ENCODE measurements at places on chromosomes 5 and 9.

- no peak for DNase-seq
Observed at GRCh38 chr5:73288803-73289720, 116.1 kb downstream of the TMEM174 start.

DNA sequence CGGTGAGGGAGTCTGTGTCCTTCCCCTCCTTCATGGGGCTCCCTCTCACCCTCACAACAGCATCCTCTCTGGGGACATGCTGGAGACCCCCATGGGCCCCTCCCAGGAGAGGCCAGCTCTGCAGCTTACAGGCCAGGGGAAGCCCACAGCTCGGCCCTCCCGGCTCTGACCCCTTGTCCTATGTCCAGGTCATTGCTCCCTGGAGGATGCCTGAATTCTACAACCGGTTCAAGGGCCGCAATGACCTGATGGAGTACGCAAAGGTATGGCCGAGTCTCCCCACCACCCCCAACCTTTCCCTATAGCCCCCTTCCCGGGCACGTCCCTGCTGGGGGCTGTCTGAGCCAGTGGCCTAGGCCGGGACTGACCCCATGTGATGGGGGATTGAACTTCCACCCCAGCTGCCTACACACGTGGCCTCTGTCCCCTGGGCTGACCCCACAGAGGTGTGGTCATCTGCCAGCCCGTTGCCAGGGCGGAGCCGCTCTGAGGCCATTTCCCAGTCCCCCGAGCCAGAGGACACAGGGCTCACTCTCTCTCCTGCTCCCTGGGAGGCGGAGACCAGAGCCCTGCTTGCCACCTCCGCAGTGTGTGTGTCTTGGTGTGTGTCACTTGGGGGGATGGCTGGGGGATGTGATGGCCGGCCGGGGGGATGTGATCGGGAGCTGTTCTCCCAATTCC, 21.9 kb downstream of the ASS1 start:
- DNase-seq, result no peak

DNA sequence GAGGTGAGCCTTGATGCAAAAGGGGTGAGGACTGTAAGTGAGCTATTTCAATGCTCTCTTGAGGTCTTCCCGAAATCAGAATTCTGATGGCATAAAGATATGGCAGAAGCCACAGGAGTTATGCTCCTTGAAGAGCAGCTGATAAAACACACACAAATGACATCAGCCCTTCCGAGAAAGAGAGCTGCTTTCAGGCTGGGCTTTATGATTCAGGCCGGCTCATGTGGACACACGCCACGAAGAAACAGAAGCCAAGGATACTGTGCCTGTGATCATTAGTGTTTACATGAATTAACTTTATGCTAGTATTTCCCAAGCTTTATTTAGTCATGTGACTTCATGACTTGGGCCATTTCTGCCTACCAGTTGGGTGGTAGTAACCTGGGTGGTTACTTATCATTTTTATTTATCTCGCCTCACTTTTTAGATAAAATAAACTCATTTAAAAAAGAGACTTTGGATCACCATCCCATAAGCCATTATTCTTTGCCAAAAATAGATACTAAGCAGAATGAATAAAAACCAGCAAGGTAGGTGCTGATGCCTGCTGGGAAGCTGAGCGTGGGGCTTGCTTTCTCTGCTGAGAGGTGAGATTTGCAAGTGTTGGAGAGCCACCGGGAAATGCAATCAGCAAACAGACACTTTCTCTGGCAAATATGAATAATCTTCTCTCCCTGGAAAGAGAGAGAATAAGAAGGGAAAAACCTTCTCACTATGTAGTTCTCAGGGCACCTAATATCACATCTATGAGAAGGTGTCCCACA, 73.0 kb upstream of the SLC25A51 start:
- DNase-seq, result no peak

GRCh38 chr5:72307573-72307967, 12.5 kb downstream of the MRPS27 start:
- no peak for DNase-seq

DNA sequence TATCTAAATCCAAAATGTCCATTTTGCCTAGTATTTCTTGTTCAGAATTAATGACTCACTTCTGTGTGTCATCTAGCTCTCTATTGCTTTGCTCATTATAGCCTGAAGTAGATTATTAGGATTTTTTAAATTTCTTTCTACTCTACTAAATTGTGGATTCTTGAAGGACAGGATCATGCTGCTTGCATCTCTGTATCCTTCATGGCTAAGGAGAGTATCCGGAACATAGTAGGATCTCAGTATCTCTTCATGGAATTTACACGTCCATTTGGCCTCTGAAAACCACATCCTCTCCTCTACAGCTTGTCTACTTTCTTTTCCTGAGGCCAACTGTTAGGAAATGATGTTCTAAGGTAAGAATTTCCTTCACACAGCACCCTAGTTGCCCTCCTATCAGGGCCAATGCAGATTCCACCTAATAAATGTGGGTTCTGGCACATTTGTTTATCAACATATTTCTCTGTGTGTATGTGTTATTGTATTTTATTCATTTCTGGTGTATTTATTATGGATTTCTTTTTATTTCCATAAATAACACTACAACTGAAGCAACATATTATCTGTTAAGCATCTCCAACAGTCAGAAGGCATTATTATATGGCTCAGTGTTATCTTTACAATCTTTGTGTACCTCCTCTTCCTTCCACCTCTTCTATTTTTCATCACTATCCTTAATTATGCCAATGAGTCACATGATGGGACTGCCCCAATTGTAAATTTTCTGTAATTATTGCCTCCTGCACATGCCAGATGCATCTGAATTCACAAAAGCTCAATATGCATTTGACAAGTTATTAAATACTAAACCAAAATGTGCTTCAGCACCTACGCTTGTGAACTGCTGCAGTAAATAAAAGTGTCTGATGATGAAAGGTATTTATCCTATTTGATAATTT, 557.8 kb upstream of the TLE4 start:
- DNase-seq, result no peak

GRCh38 chr5:26700759-26701384, 337.5 kb downstream of the CDH9 start:
- no peak for DNase-seq

GRCh38 chr5:159359408-159359807, 29.1 kb upstream of the IL12B start:
- no peak for DNase-seq

GRCh38 chr5:139667001-139667729, 19.0 kb downstream of the CXXC5 start:
- DNase-seq, result no peak

DNA sequence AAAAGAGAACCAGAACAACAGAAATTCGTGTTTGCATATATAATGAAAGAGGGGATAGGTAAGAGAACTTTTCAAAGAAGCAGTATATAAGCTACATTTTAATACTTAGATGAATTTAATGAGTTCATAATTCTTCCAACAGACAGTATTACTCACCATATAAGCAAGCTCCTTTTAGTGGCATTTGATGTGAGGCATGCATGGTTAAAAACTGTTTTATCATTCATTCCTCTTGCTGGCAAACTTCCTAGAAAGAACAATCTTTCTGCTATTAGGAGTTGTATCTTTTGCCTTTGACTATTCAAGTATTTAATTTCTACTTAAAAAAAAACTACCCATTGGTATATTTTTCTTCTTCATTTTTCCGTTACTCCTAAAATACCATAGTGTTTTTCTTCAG, 65.7 kb upstream of the EIF4EBP3 start:
- DNase-seq, result no peak

DNA sequence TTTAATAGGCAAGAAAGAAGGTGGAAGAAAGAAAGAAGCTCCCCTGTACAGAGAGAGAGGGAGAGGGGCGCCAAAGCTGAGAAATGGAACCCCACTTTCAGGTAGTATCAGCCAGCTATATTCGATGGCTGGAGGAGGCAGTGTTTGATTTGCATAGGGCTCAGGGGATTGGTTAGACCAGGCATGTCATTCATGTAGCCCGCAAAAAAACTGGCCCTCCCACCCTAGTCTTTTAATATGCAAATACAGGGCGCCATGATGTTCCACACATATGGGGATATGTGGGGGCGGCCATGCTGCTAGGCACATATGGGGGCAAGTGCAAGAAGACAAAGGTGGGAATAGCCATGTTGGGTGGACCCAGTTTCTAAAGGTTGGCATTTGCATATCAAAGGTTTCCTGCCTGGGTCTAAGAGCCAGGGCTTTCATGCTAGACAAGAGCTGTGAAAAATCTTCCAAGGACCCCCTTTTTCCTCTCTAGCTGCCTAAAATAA, 174.4 kb upstream of the ADRA1B start:
- no peak for DNase-seq

DNA sequence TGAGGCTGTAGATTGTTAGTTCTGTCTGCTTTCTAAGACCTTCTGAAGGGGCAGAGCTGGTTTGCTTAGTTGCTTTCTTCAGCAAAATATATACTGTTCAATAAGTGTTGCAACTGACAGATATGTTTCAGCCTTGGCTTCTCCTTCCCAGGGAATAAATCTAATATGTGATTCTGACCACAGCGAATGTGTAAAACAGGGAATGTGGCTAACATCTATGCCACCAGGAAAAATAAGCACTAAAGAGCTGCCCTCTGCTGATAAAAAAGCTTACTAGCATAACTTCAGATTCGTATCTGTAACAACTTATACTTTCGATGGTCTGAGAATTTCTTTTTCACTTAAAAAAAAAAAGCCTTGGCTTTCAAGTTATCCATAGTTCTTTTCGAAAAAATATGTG, 13.0 kb upstream of the OSMR start:
- no peak for DNase-seq

DNA sequence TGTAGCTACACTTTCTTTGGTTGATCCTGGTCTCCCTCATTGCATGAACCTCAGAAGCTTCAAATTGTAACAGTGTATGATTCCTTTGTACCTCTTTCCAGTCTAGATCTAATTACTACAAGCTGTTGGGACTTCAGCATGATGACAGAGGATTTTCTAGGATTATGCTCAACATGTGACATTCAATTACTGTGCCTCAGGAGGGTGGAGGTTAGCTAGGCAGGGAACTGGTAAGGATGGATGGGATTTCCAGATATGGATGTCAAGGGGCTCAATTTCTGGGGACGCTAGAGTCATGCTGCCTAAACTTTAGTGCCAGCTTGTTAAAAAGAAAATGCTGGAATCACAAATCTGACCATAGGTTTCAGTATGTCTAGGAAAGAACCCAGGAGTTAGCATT, 29.2 kb upstream of the GLRA1 start:
- no peak for DNase-seq

- DNase-seq, result no peak
Observed at GRCh38 chr5:56155992-56156584, 77.0 kb downstream of the ANKRD55 start.

DNA sequence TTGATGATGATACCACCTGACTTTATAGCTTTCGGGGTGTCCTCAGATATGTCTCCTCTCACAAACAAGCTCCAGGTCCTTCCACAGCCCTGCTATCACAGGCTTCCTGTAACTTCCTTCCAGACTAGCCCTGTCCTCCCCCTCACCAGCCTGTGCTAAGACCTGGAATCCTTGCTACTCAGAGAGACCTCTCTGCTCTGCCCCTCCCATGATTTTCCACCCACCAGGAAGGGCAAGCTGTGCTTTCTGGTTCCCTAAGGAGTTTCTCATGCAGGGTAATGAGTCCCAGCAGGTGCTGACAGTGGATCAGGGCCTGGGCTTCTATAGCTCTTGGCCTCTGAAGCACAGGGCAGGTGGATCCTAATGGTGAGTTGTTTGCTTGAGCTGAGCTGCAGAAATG, 86.9 kb downstream of the AOPEP start:
- no peak for DNase-seq

- DNase-seq, result peak; percentile 37
Observed at GRCh38 chr9:137064027-137064879, 6.1 kb downstream of the SAPCD2 start.

DNA sequence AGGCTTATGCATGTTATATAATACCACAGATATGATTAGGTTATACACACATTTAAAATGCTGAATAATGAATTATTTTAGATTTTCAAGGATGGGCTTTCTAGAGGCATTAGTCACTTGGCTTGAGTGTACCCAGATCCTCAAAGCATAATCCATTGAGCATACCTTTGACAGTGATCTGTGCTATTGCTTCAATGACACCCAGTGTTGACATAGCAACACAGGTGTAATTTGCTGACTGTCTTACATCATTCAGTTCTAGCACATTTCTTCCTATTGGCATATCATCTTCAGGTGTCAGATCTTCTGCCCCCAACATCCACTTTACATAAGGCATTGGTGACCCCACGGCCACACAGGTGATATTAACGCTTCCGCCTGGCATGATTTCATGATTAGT, 721.5 kb upstream of the DMAC1 start:
- DNase-seq, result no peak

GRCh38 chr5:160166069-160166972, 47.1 kb upstream of the PWWP2A start:
- no peak for DNase-seq

- no peak for DNase-seq
Observed at GRCh38 chr9:134693641-134694367, 52.2 kb downstream of the COL5A1 start.

DNA sequence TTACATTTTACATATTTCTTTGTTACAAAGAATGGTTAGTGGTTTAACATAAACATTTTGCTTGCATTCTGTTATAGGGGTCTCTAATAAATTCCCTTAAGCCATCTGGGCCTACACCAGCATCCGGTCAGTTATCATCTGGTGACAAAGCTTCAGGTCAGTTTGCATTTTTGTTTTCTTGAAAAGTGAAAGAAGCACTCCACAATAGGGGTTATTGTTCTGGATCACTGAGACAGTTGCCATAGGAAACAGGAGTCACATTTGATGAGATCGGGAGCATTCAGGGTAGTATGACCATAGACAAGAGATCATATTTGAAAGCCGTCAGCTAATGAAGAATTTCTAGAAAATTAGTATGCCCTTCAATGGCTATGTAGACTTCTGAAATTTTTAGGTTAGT, 63.6 kb downstream of the NUP214 start:
- DNase-seq, result no peak

GRCh38 chr9:100222674-100223073, 123.6 kb downstream of the INVS start:
- DNase-seq, result no peak

DNA sequence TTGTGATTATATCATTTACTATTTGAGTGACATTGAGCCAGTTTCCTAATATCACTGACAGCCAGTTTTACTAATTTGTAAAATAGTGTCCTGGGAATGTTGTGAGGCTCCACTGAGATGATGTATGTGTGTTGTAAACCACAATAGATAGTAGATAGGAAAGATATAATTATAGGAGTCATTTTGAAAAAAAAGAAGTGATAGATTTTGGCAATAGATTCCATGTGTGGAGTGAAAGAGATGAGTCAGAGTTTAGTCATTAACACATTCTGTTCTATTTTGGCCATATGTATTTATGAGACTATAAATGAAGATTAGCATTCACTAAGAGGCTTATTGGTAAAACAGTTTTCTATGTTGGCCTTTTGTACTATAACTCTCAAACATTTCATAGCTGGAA, 388.2 kb downstream of the FAM170A start:
- DNase-seq, result no peak

DNA sequence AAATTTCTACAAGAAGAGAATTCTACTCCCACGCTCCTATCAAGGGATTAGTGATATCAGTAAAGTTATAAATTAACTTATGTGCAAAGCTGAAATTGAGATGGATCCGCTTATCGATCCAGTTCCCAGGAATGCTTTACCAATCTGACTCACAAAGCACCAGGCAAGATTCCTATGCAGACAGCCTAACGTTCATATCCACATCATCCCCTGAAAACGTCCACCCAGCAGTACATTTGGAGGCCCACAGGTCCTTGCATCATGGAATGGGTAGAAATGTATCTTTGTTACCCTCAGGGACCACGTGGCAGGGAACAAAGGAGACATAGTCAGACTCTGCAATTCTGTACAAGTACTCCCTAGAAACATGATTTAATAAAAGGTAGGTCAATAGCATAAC, 147.4 kb downstream of the ESM1 start:
- no peak for DNase-seq
